Common myeloid progenitor, CD34-positive (primary cell): ENCODE measurements at places on chromosomes 12 and 14.

GRCh38 chr12:113064395-113065125 is 8.0 kb downstream of the DTX1 start:
- no peak for DNase-seq

- DNase-seq, result no peak
Observed at GRCh38 chr12:27965411-27965810, 7.1 kb downstream of the PTHLH start.

DNA sequence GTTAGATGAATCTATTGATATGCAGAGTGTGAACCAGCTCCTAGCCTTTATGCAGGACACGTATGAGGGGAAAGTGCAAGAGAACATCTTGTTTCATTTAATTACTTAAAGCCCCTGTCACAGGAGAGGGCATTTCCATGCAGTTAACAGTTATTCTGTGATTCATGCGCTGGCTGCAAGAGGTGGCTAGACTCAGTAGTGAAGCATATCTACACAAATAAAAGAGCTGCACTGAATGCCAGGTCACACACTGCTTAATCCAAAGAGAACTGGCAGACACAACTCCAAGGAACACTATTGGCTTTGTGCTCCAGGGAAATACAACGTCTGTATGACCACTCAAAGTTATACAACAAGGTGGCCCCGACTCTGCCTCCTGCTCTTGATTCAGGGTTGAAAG is 394.1 kb downstream of the C12orf75 start:
- DNase-seq, result no peak

- DNase-seq, result no peak
Observed at GRCh38 chr14:68603533-68604360, 189.1 kb downstream of the ZFP36L1 start.

DNA sequence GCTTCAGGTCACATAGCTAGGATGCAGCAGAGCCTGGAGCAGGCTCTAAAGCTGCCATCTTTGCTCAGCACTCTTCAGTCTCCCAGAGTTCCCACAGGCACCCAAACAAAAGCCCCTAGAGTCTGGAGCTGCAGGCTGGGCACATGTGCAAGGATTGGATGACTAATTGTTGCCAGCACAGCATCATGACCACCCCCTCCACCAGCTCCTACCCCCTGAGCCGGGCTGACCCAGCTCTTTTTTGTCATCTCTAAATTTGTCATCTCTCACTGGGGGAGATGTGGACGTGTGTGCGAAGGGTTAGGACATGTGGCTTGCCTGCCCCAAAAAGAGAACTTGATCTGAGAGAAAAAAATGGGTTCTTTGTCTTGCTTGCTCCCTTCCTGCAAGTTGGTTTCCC is 4.3 kb upstream of the MMP19 start:
- DNase-seq, result peak; percentile 62

GRCh38 chr12:93782853-93783252 is 105.7 kb downstream of the CRADD start:
- DNase-seq, result no peak

DNA sequence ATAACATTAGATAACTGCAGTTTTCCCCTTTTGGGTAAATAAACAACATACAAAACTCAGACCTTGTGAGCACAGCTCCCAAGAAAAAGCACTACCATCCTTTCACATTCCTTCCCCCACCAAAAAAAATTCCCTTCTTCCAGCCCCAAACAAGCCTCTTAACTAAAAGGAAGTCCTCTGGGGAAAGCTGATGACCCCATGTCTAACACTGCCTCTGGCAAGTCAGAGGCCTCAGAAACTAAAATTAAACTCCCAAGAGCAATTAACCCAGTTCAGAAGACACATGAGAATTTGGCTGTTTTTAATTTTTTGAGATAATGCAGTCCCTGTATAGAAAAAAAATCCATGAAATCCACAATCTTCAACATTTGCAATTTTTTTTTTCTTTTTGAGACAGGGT is 127.7 kb downstream of the SPTSSA start:
- no peak for DNase-seq

GRCh38 chr12:31834150-31834549 is 105.3 kb upstream of the AMN1 start:
- DNase-seq, result no peak

DNA sequence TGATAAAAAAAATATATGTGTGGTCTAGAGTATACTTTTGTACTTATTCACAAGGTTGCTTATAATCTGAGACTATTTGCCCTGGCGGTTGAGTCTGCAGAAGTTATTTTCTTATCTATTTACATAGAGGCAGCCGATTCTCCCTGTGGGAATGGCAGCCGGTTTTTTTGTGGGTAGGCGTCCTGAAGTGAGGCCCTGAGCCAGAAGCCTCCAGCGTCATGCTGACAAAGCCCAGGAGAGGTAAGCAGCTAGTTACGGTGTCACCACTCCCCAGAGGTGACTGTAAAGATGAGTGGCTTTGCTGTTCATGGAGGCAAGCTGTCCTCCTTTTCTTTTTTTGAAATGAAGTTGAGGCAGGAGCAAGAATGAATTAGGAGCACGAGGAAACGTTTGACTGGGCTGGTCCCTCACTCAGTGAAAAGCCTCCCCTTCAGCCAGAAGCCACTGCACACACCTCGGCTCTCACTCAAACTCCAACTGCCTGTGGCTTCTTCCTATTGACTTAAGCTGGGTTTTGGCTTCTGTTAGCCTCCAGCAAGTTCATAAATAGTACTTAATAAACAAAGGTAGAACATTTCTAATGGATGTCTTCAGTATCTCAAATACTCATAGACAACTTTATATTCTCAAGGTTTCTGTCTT is 21.5 kb downstream of the PAX9 start:
- DNase-seq, result no peak

- DNase-seq, result no peak
Observed at GRCh38 chr12:15011162-15011561, 38.3 kb downstream of the PDE6H start.

GRCh38 chr14:40119765-40120164 is 687.5 kb upstream of the FBXO33 start:
- DNase-seq, result no peak

GRCh38 chr12:10052193-10052913 is 21.9 kb downstream of the CLEC9A start:
- peak; percentile 62 for DNase-seq

- no peak for DNase-seq
Observed at GRCh38 chr14:92626041-92626440, 112.5 kb downstream of the RIN3 start.
